ENCODE measurements at places on chromosomes 16 and 17. TPM values are rescaled to one million over a fixed set of nuclear protein-coding genes. Genes with fewer than 3 reads are reported as not detected.

DNAI2 gene
- not detected for total RNA-seq

CBX1 gene
- 19.0 TPM for total RNA-seq

DNA sequence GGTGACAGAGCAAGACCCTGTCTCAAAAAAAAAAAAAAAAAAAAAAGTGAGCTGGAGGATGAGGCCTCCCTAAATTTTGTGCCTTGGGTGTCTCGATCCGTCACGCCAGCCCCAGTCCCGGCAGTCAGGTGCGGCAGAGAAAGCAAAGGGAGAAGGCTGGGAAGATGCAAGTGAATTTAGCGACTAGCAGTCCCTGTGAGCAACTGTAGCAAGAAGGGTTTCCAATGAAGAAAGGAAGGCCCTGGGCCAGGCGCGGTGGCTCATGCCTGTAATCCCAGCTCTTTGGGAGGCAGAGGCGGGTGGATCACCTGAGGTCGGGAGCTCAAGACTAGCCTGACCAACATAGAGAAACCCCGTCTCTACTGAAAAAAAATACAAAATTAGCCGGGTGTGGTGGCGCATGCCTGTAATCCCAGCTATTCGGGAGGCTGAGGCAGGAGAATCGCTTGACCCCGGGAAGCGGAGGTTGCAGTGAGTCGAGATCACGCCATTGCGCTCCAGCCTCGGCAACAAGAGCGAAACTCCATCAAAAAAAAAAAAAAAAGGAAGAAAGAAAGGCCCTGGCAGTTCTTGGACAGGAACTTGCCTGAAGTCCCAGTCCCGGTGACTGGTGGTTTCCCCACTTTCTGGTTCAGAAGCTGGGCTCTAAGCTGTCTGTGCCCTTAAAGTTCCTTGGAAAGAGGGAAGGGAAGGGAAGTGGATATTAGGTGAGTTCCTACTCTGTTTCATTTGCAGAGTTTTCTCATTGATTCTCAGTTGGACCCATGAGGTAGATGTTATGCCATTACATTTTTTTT, 1.8 kb upstream of the QPRT start:
- no peak for DNase-seq

DNA sequence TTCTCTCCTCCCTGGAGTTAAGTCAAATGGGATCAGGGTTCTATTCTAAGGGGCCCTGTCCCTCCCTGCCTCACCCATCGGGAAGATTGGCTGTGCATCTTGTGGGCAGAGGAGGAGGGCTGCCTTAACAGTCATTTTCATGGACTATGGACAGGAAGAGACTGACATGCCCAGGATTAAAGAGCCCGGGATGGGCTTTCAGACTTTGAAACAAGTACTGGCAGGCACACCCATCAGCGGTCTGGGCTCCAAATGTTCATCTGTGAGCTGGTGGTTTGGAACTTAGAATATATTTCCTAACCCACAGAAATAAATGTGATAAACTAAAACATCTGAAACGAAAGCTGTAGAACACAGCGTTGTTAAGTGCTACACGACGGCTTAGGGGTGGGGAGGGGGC, 6.5 kb downstream of the SLC6A4 start:
- peak; percentile 30 for DNase-seq

DNA sequence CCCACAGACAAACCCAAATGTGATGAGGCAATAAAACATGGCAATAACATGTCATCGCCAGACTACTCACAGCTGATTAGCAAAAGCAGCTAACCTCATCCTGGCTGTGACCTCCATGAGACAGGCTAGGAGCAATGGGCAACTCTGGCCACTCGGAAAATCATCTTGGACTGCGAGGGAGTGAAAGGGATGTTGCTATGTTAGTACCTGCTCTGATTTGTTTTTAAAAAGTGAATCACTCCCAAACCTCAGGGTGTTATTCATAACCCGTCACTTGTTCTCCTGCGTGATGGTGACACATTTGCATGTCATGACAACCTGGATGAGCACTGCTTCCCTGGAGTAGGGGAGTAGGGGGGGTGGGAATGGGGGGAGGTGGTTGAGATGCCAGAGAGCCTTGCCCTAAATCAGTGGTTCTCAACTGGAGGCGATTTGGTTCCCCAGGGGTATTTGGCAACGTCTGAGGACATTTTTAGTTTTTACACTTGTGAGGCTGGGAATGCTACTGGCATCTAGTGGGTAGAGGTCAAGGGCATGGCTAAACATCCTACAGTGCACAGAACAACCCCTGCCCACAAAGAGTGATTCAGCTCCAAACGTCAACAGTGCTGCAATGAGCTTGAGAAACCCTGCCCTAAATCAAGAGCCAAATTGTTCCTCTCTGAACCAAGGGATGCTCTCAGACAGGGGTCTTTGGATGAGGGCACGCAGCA, 241.7 kb downstream of the SOX9 start:
- DNase-seq, result no peak

- no peak for DNase-seq
These were observed 177.2 kb upstream of the CHMP6 start for GRCh38 chr17:80814491-80814890.

DNA sequence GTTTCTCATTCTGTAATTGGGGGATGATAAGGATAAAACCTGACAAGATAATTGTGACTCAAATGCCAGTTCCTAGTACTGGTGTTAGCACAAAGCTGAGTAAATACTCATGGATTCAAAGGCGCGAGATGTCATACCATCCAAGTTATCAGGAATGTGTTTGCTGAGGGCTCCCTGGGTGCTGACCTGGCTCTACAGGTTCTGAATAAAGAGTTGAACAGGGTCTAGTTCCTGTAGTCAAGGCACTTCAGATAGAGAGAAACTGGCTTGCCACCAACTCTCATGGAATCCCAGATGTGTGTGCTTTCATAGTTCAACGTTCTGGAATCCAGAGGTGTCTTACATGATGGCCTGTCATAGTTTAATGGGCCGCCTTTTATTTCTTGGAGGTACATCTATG, 141.6 kb downstream of the PRKCA start:
- no peak for DNase-seq

Measured in transverse colon (tissue), 4 donors.